ENCODE measurements at places on chromosomes 3 and 15. TPM values are rescaled to one million over a fixed set of nuclear protein-coding genes. Genes with fewer than 3 reads are reported as not detected.

Gene DPPA4
- 0.45 TPM for total RNA-seq

DNA sequence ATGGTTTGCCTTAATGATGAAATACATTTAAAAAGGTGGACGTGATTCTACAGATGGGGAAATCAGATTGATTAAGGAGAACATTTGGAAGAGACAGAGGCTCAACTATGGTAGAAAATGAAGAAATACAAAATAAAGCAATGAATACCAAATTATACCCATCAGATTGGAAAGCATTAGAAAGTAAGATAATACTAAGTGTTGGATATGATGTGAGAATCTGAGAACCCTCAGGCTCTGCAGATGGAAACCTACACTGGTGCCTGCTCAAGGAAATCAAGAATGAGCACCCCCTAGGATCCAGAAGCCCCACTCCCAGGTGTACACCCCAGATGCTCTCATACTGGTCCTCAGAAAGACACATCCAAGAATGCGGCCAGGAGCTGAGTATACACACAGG is 4.6 kb downstream of the FAM174B start:
- ATAC-seq, result no peak

DNA sequence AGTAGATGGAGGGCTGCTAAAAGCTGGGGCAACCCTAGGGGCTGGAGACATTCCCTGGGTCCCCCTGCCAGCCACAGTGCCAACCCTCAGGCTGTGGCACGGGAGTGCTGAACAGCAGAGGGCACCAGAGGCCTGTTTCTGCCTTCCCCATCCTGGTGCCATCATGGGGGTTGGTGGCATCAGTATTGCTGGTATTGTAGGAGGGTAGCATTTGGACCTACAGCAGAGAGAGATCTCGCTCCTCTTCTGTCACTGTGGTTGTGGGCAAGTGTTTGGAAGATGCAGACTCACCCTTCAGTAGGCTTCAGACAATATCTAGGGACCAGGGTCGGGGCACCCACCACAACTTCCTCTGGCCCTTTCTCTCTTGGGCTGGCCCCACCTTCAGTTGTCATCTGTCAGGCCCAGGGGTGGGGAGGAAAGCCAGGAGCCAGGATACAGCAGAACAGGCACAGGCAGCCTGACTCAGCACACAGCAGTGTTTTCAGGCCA is 123.5 kb downstream of the RPLP1 start:
- peak; percentile 93 for ATAC-seq

Gene DNASE1L3
- total RNA-seq, result 0.70 TPM

DNA sequence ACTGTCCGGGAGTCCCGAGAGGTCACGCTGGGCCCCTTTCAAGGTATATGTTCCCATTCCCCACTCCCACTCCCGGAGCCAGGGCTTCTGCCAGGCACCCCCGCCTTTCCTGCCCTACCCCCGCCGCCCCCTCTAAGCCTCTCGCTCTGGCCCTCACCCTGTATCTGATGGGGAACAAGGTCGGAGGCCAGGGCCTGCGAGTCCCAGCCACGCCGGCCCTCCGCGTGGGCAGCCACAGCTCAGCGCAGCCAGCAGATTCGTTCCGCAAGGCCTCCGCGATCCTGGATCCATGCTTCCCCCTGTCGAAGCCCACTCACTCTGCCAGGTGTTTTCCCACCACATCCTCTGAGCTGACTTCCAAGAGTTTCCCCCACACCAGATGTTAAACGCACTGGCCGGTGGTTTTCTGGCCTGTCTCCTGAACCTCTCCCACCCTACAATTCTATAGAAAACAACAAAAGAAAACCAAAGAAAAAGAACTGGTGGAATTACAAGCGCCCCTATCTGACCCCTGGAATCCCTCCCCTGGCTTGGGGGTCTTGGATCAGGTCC is 303.7 kb downstream of the NTRK3 start:
- no peak for ATAC-seq

Gene TLNRD1
- total RNA-seq, result 6.0 TPM

- no peak for ATAC-seq
Measured at GRCh38 chr3:171458864-171459136, 1.4 kb downstream of the TNIK start.

All from motor neuron (in vitro differentiated cells).